ENCODE measurements at places on chromosomes 12 and 14.
A peak's percentile ranks its signal among the peaks of the same experiment; 100 is the strongest.

DNA sequence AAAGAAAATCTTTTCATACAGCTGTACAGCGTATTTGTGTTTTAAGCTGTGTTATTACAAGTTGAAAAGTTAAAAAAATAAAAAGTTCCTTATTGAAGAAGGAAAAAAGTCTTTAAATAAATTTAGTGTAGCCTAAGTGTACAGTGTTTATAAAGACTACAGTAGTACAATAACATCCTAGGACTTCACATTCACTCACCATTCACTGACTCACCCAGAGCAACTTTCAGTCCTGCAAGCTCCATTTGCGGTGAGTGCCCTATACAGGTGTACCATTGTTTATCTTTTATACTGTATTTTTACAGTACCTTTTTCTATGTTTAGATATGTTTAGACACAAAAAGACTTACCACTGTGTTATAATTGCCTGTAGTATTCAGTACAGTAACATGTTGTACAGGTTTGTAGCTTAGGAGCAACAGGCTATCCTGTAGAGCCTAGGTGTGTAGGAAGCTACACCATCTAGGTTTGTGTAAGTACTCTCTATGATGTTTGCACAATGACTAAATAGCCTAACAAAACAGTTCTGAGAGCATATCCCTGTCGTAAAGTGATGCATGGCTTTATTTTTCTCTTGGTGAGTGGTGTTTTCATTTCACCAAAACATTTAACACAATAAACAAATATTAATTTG lies 275.2 kb downstream of the DACT1 start:
- no peak for DNase-seq

GRCh38 chr12:5364036-5364770 lies 67.7 kb upstream of the NTF3 start:
- no peak for DNase-seq

DNA sequence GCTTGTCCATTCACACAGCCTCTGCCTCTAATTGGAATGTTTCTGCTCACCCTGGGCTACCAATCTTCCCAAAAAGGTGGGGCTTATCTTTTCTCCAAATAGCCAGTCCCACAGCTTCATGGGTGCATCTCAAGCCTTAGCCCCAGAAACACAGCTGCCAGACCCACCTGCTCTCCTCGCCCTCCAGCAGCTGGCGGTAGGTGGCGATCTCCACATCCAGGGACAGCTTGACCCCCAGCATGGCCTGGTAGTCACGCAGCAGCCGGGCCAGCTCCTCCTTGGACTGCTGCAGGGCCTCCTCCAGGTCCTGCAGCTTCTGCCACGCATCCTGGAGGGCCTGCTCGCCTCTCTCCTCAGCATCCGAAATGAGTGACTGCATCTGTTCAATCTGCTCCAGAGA lies 11.1 kb downstream of the KRT77 start:
- peak; percentile 22 for DNase-seq

- DNase-seq = peak; percentile 23
Measured at GRCh38 chr12:126784328-126784921, 1482.5 kb upstream of the TMEM132C start.

- no peak for DNase-seq
Measured at GRCh38 chr12:113643177-113643974, 171.7 kb upstream of the LHX5 start.

GRCh38 chr14:61438860-61439765 lies 117.7 kb downstream of the PRKCH start:
- peak; percentile 76 for DNase-seq

Data from T47D (cell line).